Activated naive CD8-positive, alpha-beta T cell treated with anti-CD3 and anti-CD28 coated beads, Interleukin-2, amount 10 ng/mL, durations not matched to agents 7 days and 5 days (primary cell): ENCODE measurements at places on chromosomes 11 and 22. TPM values are rescaled to one million over a fixed set of nuclear protein-coding genes. Genes with fewer than 3 reads are reported as not detected.

Gene UPK3A
- total RNA-seq: not detected

Gene MUC2
- total RNA-seq: not detected

Gene APOC3
- total RNA-seq: not detected

Gene DEAF1
- total RNA-seq: 33.1 TPM

Gene HOATZ
- not detected for total RNA-seq

Gene PSMA1
- total RNA-seq: 189 TPM

Gene EXPH5
- 2.5 TPM for total RNA-seq

Gene SLC22A12
- total RNA-seq: not detected

Gene NLRP14
- not detected for total RNA-seq

Gene NRGN
- 5.3 TPM for total RNA-seq

Gene EFCAB6
- total RNA-seq: 0.19 TPM

Gene NXPE4
- total RNA-seq: not detected
